ENCODE measurements at places on chromosomes 7 and 10.

- no peak for DNase-seq
Measured at GRCh38 chr10:86333826-86334487, 32.6 kb downstream of the GRID1 start.

GRCh38 chr10:10915215-10915614 lies 102.5 kb upstream of the CELF2 start:
- DNase-seq: no peak

DNA sequence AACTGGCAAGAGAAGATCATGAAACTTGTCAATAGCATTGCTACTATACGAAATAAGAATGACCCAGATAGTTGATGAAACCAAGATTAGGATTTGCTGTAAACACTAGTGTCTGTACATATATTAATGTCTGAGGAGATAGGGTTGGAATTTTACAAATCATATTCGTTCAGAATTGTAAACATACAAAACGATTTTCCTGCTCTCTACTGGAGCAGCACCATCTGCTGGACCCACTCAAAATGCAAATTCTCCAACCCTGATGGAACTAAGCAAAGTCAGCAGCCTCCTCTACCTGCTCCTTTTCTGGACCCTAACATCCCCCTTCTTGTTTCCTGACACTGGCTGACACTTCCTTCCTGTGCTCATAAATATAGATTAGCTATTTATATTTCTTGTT lies 29.4 kb upstream of the SGMS1 start:
- DNase-seq: no peak

DNA sequence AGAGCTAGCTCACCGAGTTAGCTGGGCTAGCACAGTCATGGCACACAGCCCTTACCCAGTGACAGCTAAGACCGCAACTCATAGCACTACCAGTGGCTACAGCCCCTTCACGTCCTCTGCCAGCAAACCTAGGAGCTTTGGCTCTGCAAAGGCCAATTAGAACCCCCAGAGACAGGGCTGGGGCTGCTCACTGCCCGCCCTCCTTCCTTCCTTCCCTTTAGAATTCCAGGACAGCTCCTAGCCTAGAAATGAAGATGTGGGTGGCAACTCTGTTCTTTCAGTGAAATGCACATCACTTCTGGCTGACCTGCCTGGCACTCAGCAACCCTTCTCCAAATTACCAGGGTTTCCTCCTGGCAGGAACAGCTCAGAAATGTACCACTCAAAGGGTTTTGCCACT lies 99.9 kb downstream of the FAM53B start:
- no peak for DNase-seq

DNA sequence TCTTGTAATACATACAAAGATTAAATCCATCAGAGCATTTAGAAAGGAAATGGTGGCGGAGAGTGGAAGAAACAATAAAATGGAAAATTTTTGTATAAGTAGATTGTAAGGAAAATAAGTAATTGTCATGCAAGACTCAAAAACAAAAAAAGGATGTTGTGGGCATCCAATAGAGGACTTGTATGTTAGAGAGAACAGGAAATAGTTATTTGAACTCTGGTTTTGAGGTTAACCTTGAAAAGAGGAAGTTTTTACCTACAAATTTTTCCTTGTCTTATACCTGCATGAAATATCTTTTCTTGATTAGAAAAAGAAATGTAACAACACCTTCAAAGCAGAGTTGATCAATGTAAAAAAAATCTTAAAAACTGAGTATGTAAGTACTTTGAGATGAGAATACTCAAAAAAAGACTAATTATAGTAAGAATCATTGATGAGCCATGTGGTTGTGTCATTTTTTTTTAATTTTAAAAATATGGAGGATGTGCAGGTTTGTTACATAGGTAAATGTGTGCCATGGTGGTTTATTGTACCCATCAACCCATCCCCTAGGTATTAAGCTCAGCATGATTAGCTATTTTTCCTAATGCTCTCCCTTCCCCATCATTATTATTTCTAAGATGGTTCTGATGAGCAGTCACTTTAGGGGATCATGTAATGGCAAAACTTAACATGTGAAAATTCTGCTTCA lies 11.9 kb downstream of the TMEM106B start:
- peak; percentile 15 for DNase-seq

GRCh38 chr10:88765816-88766215 lies 6.0 kb downstream of the LIPN start:
- no peak for DNase-seq

DNA sequence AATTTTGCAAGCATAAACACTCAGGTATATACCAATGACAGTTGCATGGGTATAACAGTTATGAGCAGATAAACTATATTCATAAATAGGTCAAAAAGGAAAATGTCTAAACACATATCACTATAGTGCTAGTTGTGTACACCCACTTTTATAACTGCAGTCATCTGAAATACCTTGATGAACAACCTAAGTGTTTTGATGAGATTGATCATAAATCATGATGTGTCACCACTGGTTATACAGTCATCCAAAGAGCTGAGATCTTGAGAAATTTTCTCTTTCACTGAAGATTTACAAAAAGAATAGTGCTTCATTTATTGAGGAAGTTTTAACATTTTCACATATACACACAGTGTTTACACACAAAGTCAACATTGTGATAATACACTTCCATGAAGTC lies 78.6 kb upstream of the SLC25A13 start:
- no peak for DNase-seq

GRCh38 chr7:70893971-70894715 lies 237.8 kb upstream of the GALNT17 start:
- DNase-seq: no peak

- DNase-seq: no peak
Measured at GRCh38 chr7:20745702-20746101, 41.0 kb downstream of the SP8 start.

DNA sequence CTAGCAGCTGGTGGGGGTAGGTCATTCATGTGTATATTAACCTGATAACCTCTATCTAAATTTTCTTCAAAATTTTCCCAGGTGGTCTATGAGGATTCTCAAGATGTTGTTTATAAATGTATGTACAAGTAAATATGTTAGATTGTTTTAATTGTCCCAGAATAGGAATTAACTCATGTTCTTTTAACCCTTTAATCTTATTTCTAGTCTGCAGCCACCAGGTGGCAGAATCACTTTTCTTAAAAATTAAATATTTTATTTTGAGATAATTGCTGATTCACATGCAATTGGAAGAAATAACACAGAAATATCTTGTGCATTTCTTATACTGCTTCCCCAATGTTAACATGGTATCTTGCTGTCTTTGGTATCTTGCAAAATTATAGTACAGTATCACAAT lies 589.5 kb downstream of the ARL4A start:
- DNase-seq: no peak

DNA sequence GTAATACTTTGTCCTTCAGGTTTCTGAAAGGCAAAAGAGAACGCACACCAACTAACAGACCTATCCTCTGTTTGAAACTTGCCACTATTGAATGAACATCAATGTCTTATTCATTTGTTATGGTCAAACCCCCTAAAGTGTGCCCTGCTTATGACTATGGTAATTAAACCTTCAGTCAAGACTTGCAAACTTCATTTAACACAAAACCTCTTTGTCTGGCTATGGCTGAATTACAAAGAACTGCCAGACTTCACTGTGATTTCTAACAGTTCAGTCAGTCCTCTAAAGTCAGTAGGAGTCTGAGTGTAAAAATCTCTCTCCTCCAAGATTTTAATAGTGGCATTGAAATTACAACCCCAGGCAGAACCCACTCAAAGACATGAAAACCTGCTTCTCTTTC lies 702.5 kb upstream of the LRRN3 start:
- no peak for DNase-seq

- DNase-seq: no peak
Measured at GRCh38 chr10:121797490-121797889, 130.3 kb downstream of the ATE1 start.

- no peak for DNase-seq
Measured at GRCh38 chr7:66627881-66628360, 760 bp upstream of the KCTD7 start.

GRCh38 chr7:160958-161725 lies 31.2 kb upstream of the FAM20C start:
- no peak for DNase-seq

DNA sequence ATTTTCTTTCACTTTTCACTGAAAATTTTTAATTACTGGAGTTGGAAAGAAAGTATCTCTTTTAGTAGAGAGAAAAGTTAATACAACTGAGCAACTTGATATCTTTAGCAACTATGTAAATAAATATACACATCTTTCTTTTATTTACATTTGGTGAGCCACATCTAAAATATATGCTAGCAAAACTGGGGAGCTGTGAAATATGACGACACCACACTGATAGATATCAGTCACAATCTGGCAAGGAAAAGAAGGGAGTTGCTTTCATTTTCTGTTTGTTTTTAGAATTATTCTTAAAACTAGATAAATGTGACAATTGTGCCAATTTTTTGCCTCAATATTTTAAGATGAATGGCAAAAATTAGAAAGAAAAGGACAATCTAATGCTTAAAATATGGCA lies 2.7 kb upstream of the ZNF804B start:
- no peak for DNase-seq

- DNase-seq: no peak
Measured at GRCh38 chr7:25663877-25664276, 435.6 kb upstream of the NPVF start.

GRCh38 chr10:92573091-92573797 lies 649 bp downstream of the IDE start:
- no peak for DNase-seq

- peak; percentile 78 for DNase-seq
Measured at GRCh38 chr7:138001529-138002095, at the start of gene CREB3L2. Gene CREB3L2 (minus strand): TSS chr7:138002086. CDS start chr7:138001705, 381 bp downstream.

DNA sequence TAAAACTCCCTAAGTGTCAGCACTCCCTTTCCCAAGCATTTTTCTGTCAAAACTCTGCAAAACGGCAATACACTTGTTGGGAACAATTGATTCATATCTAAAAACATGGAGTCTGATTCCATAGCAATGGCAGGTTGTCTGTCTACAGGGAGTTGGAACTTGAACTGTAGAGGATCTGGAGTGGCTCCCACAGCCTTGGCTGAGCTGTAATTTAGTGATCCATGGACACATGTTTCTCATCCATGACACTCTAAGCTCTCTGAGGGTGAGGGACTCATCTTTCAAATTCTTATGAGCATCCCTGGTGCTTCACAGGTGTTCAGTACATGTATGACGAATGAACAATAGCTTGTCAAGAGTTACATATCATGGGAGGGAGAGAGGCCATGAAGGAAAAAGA lies 466.1 kb downstream of the GRID1 start:
- DNase-seq: no peak

- DNase-seq: no peak
Measured at GRCh38 chr10:83023662-83024061, 1115.6 kb upstream of the GHITM start.

DNA sequence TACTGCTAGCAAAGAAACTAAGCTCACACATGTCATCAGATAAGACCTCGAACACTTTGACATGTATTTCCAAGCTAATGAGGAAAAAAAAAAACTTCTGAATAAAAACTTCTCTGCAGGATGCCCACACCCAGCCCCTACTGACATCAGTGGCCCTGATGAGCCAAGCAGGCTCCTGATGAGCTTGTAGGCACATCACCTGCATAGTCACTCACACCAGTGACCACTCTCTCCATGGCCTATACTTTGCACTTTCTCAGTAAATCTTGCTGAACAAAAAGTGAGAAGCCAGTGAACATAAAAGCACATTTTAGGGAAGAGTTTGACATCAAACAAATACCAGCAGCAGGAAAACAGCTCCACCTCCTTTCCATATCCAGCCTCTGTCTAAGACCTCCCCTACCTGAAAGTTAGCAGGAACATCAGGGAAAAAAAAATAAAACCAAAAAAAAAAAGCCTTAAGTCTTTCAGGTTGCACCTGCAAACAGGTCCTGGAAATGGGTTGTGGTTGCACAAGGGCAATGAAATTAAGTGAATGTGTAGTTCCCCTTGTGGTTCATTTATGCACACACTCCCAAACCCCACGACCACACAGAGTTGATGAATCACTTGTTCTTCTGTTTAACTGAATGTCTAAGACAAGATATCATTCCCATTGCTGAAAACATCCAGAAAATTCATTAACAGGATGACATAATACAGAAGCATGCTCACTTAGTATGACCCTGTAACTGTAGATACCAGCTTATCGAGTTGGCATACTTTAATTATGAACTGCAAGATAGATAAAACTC lies 205.2 kb upstream of the PDE1C start:
- no peak for DNase-seq

DNA sequence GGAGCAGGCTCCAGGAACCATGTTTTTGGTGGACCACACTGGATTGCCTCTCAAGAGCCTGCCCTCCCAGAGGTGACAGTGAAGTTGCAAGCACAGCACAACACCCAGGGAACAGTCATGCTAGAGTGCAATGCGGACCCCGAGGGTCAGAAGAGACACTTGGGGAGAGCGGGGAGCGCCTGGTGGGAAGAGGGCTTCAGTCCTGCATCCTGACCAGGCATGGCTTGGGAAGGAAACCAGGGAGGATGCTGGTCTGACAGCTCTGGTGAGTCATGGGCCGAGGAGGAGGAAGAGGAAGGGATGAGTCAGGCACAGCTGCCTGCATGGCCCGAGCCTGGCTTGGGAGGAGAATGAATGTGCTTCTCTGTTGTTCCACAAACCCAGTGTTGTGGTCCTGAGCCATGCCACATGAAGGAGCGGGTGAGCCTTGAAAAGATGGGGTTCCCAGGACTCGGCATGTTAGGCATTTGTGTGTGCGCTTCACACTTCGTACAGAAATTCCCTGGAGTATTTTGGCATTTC lies 29.5 kb upstream of the ANKRD2 start:
- DNase-seq: no peak

GRCh38 chr10:120095875-120096274 lies 203.3 kb downstream of the SEC23IP start:
- no peak for DNase-seq

- DNase-seq: no peak
Measured at GRCh38 chr7:2037301-2037807, 195.4 kb downstream of the MAD1L1 start.

GRCh38 chr7:54109501-54109900 lies 432.7 kb upstream of the VSTM2A start:
- DNase-seq: no peak

- DNase-seq: no peak
Measured at GRCh38 chr7:7491044-7491443, 44.6 kb downstream of the COL28A1 start.

DNA sequence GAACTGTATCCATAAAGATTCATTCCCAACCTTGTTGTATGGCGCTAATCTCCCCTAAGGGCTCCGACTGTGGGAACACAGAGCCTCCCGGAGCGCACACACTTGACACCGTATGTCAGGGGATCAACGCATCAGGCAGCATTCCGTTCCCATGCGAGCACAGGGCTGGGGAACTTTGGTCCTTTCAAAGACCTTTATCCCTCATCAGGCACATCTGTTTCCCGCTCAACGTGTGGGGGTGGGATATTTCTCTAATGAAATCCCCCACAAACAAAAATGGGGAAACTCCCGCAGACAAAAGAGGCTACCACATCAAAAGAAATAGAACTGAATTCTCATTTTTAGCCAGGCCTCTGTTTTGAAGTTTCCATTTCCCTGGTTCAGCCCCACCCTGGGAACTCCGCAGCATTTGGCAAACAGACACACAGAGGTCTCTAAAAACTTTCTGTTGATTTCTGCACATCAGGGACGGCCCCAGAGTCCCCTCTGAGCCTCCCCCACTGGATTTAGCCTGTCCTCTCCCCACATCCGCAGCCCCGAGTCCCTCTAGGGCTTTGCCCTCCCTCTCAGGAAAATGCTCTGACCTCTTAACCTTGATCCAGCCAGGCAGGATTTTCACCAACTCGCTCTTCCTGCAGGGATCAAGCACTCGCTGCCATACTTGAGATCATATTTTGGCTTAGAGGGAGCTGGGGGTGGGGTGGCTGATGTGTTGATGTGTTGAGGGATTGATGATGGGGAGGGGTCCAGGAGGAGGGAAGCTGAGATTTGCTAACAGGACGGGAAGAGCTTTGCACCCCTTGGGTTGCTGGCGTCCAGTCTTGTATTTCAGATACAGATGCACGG lies 6.6 kb downstream of the CPA5 start:
- peak; percentile 58 for DNase-seq

GRCh38 chr7:53604201-53604600 lies 568.8 kb downstream of the POM121L12 start:
- DNase-seq: no peak

Data from GM06990 (cell line).